Cardiac fibroblast (primary cell): ENCODE measurements at places on chromosomes 7 and 10.

DNA sequence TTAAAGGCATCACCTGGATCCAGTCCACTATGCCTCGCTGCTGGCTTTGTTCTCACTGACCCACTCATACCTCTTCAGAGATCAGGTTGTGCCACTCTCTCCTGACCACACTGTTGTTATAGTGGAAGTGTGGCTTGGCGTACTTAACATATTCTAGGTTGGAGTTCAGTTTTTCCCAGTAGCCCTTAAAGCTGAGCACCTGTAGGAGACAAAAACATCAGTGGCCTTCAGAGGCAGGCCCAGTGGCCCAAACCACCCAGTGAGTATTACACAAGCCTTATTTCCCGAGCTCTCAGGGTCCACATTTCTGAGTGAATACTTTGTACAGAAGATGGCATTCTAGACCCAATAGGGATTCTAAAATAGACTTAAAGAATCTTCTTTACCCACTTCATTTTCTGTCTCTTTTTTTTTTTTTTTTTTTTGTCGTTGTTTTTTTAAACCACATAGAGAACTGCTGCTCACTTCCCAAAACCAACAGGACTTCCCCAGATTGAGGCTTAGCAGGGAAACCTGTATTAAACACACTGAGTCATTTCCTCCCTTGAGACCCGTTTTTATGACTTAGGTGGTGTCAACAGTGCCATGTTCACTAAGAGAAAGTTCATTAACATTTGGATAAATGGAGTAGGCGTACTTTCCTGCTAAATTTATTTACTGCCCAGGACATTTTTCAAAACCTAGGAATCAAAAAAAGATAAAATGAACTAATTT, 85.8 kb downstream of the GSAP start:
- peak; percentile 78 for DNase-seq

- no peak for DNase-seq
Measured at GRCh38 chr10:11320809-11321520, 290.5 kb downstream of the USP6NL start.

- peak; percentile 36 for DNase-seq
Measured at GRCh38 chr10:79093658-79094411, 25.1 kb downstream of the ZMIZ1 start.

DNA sequence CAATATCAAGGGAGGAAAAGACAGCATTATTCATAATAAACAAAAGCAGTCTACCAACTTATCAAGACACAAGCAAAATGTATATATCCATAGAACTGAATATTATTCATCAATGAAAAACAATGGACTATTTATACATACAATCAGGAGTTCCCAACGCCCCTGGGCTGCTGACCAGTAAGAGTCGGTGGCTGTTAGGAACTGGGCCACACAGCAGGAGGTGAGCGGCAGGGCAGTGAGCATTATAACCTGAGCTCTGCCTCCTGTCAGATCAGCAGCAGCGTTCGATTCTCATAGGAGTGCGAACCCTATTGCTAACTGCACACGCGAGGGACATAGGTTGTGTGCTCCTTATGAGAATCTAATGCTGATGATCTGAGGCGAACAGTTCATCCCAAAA, 71.7 kb upstream of the GPR22 start:
- DNase-seq = no peak

- DNase-seq = no peak
Measured at GRCh38 chr7:110841840-110842545, 248.9 kb upstream of the LRRN3 start.
